ENCODE measurements at places on chromosomes 1 and 21.

DNA sequence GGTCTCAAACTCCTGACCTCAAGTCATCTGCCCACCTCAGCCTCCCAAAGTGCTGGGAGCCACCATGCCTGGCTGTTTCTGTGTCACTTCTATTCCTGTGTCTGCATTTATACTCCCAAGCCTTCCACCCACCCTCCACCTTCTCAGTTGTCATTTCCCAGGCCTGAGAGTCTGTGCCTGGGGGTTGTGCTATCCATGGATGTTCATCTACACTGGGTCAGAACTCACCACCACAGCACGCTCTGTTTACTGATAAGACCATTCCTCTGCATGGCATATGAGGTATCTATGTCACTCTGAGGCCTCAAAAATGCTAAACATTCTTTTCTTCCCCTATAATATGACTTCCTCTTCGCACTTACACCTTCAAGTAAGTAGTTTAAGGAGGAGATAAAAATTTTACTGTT lies 6.1 kb downstream of the NENF start:
- no peak for DNase-seq

DNA sequence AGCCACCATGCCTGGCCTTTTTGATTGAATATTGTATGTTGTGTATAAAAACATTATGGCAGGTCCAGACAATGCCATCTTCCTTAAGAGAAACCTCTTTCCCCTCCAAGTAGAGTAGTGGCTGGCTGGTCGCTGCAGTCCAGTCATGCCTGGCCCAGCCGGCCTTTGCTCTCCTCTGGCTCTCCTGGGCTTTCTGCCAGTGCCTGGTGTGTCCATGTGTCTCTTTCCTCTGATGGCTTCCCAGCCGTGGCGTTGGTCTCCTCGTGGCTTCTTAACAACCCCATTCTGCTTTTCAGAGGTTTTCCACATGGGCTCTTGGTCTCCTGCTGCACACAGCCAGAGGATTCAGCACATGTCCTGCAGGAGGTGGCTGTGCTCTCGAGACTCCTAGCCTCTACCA lies 58.7 kb downstream of the DIP2A start:
- DNase-seq: no peak

DNA sequence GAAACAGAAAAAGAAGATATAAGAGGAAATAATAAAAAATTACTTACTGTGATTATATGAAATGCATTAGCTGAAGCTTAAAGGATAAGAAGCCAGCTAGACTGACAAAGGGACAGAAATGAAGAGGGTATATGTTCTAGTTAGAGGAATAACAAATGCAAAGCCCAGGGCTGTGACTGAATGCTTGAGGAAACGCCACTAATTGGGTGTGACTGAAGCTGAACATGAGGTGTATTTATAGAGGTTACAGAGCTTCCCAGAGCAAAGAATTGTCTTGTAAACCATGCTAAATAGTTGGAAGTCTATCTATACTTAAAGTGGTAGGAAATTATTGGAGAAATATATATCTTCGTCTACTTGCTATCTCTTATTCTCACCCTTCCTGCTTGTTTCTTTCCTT lies 77.7 kb upstream of the PLPPR5 start:
- DNase-seq: no peak

- DNase-seq: no peak
Measured at GRCh38 chr1:243251539-243251938, 3.5 kb downstream of the CEP170 start.

- DNase-seq: no peak
Measured at GRCh38 chr1:243495442-243496186, 239.8 kb downstream of the SDCCAG8 start.

GRCh38 chr1:108847494-108847893 lies 9.4 kb downstream of the AKNAD1 start:
- DNase-seq: no peak

- DNase-seq: no peak
Measured at GRCh38 chr1:32949519-32949918, 15.1 kb downstream of the RNF19B start.

GRCh38 chr1:224592636-224593582 lies 23.2 kb upstream of the CNIH3 start:
- DNase-seq: no peak

- DNase-seq: no peak
Measured at GRCh38 chr1:77040826-77041225, 173.5 kb downstream of the ST6GALNAC5 start.

- DNase-seq: no peak
Measured at GRCh38 chr1:14910984-14911721, 242.4 kb upstream of the TMEM51 start.

DNA sequence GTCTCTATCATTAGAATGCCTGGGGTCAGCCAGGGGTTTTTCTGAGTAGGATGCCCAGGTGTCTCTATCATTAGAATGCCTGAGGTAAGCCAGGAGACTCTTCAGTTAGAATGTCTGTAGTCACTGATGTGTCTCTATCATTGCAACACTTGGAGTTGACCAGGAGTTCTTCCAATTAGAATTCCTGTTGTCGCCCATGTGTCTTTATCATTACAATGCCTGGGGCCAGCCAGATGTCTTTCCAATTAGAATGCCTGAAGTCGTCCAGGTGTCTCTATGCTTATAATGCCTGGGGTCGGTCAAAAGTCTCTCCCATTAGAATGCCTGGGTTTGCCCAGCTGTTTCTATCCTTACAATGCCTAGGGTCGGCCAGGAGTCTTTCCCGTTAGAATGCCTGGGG lies 55.8 kb downstream of the RNF187 start:
- DNase-seq: no peak
